AG20443 (cell line): ENCODE measurements at places on chromosomes 2 and 18.

DNA sequence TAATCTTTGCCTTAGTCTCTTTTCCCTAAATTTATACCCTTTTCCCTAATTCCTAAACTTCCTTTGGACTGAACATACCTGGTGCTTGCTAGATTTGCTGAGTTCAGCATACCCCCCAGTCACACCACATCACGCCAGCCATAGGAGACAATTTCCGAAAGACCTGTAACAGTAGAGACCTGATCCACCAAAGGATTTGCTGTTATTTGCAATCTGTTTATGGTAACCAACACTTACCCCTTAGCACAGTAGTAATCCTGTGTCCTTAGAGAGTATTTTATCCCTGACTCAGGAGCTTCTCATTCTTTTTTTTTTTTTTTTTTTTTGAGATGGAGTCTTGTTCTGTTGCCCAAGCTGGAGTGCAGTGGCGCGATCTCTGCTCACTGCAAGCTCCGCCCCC is 8.6 kb downstream of the PSMG2 start:
- DNase-seq: no peak

- DNase-seq: no peak
Measured at GRCh38 chr2:141063406-141063805, 1067.4 kb downstream of the LRP1B start.

DNA sequence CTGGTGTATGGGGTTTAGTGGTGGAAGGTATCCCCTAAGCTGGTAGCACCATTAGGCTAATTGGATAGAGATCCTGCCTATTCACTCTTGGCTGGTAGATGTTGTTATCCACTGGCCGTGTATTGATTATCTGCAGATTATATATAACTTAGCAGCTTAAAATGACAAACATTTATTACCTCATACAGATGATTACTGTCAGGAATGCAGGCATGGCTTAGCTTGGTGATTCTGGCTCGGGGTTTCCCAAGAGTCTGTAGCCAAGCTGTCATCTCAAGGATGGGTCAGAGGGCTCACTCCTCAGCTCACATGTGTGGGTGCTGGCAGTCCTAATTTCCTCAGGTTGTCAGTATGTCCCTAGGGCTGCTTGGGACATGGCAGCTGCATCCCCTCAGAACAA is 465.8 kb downstream of the PARD3B start:
- DNase-seq: no peak

GRCh38 chr2:240997856-240998705 is at the start of gene SNED1:
Gene SNED1 (plus strand): TSS chr2:240998618. CDS start chr2:240998838, 220 bp downstream.
- peak; percentile 93 for DNase-seq

- no peak for DNase-seq
Measured at GRCh38 chr18:69326094-69326493, 74.6 kb upstream of the DOK6 start.

GRCh38 chr2:232714969-232715368 is 17.8 kb downstream of the GIGYF2 start:
- no peak for DNase-seq

- no peak for DNase-seq
Measured at GRCh38 chr2:80852808-80853139, 548.2 kb upstream of the LRRTM1 start.

DNA sequence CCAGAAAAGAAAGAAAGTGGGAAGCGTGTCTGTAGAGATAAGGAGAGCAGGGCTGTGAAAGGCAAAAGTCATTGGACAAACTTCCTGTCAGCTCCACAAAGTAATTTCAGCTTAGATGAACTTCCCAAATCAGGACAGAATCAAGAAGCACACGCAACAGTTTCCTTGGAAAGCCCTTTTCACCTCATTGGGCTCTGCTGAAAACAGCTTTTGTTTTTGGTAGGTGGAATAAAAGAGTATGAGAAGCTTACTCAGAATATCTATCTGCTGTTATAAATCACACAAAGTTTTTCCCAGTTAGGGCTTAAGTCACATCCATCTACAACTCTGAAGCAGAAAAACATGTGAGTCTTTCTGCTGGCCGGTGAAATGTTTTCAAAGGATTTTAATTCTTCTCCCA is 42.4 kb upstream of the EFEMP1 start:
- peak; percentile 10 for DNase-seq

GRCh38 chr18:74050807-74051206 is 96.8 kb downstream of the FBXO15 start:
- no peak for DNase-seq

GRCh38 chr18:43277164-43277600 is at the start of gene SYT4:
Gene SYT4 (minus strand): TSS chr18:43277490. CDS start chr18:43277281, 209 bp downstream.
- peak; percentile 73 for DNase-seq
